NCI-H187 treated with DMSO at 0.1 percent for 48 hours (cell line): ENCODE measurements at places on chromosomes 5 and 9.

DNA sequence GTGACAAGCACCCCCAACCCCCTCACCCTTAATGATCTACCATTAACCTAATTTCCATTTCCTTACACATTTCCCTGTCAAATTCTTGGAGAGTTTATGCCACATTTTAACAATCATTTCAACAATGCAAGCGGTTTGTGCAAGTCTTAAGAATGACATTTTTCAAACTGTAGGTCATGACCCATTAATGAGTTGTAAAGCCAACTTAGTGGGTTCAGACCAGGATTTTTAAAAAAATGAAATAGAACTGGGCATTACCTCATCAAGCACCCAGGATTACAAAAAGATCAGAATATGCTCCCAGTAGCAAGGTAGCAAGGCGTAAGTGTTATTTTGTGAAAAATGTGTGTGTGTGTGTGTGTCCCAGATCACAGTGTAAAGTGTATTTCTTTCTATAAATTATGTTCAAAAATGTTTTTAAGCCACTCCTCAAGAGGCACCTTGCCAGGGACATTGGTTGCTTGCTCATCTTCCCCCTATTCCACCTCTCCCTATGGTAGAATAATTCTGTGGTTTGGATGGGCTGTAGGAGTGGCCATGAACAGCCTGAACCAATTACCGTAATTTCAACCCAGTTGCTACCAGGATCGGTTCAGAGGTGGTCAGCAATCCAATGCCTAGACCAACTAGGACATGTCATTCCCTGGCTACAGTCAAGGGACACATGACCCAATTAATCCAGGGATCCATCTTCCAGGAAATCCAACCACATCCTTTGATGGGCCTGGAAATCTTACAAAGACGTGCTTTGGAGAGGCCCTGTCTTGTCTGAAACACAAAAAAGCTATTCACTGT lies 14.4 kb upstream of the TGFBR1 start:
- no peak for DNase-seq

GRCh38 chr9:21802418-21803000 lies at the start of gene MTAP:
TSS of gene MTAP (plus strand) at chr9:21802636. CDS start at chr9:21802749, 113 bp downstream.
- DNase-seq, result peak; percentile 67

DNA sequence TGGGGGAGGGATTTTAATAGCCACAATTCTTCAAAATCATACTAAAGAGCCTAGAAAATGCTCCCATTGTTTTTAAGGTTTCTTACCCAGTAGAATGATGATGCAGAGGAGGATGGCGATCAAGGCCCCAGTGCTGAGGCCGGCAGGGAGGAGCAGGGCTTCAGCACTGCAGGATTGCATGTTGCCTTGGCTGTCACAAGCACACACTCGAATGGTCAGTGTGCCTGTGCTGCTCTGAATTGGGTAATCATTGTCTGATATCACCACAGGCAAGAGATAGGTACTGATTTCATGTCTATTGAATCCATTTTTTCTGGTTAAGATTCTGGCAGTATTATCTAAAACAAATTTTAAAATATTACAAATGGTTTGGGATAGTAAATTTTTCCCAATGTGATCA lies 153.3 kb downstream of the CDH10 start:
- DNase-seq, result no peak

DNA sequence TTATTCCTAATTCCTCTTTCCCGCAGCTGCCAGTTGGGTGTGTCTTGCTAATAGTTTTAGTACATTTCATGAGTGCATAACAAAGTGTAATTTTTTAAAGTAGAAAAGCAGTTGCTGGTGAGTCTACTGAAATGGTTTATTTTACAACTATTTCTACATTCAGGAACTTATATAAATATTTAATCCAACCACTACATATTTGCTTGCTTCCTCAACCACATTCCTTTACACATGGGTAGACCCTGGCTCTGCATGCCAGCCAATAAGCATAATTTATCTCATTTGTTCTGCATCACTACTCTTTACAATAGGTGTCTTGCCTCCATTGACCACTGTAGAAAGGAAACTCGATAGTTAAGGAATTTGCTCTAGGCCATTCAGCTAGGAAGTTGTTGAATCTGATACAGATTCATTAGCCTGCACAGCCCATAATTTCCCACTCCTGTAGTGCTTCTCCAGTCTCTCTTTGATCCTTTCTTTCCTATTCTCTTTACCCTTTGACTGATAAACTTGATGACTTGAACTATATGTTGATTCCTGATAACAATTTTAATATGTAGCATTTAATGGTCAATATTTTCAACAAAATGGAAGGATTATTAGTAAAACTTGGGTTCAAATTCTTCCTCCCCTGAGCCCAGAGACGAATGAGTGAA lies 342.5 kb upstream of the ACTBL2 start:
- no peak for DNase-seq

DNA sequence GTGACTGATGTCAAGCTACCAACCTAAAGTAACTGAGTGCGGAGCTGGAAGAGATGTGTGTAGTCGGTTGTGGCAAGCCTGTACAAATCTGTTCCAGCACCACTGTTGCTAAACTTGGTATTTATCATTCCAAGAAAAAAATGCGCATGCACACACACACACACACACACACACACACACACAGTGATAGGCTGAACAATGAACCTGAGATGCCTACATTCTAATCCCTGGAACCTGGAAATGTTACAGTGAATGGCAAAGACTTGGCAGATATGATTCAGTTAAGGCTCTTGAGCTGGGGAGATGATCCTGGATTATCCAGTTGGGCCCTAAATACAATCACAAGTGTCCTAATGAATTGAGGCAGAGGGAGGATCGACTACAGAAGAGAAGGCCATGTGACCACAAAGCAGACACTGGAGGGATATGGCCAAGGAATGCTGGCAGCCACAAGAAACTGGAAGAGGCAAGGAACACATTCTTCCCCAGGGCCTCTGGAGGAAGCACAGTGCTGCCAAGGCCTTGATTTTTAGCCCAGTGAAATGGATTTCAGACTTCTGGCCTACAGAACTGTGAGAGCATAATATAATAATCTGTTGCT lies 49.7 kb upstream of the LHFPL2 start:
- DNase-seq, result no peak

DNA sequence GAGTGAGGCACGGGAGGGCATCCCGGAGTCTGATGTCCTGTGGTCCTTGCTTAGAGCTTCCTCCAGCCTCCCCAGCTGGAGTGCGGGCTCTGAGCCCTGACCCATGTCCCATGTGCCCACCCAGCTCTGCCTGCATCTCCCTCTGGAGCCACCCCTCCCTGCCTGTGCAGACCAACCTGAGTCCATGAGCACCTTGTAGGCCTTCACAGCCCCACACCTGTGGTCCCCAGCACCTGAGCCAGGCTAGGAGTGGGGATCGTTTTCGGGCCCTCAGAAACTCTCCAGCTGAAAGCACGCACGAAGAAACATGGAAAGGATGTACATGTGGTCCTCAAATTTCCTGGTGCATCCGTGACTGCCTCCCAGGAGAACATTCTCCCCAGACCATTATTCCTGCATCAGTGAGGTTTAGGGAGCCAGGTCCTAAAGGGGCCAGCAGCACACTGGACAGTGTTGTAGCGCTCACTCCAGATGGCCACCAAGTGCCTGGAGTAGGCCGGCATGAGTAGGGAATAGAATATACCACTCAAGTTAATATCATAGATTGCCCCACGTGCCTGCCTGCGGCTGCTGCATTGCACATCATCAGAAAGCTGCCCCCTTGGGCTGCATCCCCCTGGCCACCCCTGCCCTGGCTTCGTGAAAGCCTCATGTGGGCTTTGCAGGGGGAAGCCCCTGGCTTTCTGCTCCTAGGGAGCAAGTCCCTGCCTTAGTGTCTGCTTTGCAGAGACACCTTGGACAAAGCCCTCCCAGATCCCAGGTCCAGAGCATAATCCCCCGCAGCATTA lies 80.6 kb downstream of the WNK2 start:
- no peak for DNase-seq

DNA sequence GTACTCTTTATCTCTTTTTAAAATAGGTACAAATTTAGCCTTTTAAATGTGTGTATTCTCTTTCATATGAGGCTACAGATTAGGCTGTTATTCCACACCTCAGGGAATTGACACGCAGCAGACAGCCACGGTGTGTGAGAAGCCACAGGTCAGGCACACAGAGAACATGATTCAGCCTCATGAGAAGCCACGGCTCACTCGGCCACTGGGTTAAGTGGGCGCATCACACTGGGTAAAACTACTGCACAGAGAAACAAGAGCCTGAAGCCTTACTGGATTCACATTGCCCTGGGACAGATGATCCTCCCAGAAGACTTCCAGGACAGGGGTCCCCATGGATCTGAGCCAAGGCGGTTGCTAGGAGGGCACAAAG lies 28.2 kb downstream of the LPCAT1 start:
- no peak for DNase-seq

DNA sequence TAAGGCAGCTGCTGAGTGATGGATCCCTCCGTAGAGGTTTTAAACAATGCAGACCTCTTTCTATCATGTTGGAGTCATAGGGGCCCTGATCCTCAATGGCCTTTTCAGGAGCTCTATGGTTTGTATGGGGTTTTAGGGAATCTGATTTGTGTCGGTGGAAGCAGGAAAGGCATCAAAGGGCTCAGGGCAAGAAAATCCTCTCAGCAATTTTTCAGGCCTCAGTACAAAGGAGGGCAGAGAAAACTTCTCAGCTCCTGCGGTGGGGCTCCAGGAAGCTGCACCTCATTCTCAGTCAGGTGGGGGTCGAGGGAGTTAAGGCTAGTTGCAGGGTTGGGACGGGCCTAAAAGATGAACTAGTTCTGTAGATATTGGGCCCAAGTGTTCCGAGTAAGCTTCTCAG lies 35.0 kb downstream of the GLRA1 start:
- no peak for DNase-seq

GRCh38 chr5:154620411-154620810 lies 134.8 kb upstream of the LARP1 start:
- no peak for DNase-seq

DNA sequence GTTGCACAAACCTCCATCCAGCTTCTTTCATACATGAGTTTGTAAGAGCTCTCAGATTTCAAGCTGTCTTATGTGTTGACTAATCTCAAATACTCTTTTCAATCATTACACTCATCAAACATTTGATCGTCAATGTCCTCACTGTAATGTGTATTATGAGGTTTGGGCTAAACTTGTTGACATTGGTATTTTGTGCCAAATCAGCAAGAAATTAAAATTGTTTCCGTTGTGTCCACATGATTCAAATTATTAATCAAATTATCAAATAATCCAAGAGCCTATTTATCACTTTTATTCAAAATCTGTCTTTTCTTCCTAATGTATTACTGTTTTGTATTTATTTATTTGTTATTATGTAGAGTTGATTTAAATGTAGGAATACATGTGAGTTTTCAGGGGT lies 283.4 kb downstream of the GAS1 start:
- no peak for DNase-seq

DNA sequence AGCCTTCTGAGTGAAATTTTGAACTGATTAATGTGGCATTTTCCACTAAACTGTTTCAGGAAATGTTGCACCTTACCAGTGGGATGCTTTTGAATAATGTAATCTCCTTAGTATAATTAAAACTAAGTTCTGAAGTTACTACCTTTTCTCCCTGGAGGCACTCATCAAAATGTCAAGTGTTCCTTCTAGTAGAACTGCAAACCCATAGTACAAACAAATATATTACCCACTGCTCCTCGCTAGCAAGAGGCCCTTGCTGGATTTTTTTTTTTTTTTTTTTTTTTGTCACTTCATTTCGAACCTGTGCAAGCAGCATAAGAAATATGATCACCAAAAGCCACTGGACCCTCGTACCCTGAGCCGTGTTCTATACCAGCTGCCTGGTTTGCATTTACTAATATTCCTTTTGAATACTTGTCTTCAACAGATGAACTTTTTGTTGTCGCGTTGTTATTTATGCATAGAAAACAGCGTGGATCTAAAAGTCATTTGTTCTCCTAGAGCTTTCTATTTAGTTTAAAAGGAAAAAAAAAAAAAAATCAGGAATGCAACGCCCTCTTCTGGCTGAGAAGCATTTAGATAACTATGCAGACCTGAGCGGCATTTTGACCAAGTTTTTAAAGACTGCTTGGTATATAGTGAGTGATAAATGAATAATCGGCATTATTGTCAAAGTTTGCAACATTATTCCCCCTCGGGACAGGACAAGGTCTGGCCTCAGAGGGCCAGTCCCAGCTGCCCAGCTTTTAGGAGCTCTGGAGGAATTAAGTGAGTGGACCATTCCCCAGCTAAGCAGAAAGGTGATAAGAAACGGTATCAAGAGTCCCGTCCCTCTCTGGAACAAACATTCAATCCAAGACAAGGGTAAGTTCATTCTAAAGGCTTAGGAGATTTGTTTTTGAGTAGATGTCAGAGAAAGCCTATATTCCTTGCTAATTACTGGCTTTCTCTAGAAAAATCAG lies 162.5 kb upstream of the KIF2A start:
- no peak for DNase-seq
